Neural crest cell (in vitro differentiated cells): ENCODE measurements at places on chromosomes 11 and 22. TPM values are rescaled to one million over a fixed set of nuclear protein-coding genes. Genes with fewer than 3 reads are reported as not detected.

OR8G5 gene
- not detected in 2 replicates for total RNA-seq

BIRC3 gene
- 0.16 and 0.33 TPM in 2 replicates for total RNA-seq

RAG2 gene
- 0.39 TPM in 1 of 2 replicates, not detected in the other for total RNA-seq

FGF19 gene
- 0.21 and 0.34 TPM in 2 replicates for total RNA-seq

GRCh38 chr22:25105817-25106650 is 93.6 kb upstream of the CRYBB3 start:
- DNase-seq: no peak

- DNase-seq: no peak
Observed at GRCh38 chr11:71462726-71463125, 9.7 kb downstream of the NADSYN1 start.

DNA sequence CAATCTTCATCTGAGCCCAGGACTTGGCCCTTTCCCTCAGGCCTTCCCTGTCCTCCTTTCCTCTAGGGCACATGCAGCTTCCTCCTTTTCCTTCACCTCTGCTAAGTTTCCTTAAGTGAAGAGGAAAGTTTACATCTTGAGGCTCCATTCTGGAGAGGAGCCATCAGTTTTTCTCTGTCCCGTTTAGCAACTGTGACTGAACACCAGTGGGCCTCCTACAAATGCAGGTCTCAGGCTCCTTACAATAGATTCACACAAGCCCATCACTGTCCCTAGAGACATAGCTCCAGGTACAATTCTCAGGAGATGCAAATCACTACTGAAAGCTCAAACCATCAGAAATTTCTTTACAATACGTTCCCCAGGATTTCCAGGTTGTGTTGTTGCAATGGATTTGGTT is 23.3 kb upstream of the LYVE1 start:
- no peak for DNase-seq

DNA sequence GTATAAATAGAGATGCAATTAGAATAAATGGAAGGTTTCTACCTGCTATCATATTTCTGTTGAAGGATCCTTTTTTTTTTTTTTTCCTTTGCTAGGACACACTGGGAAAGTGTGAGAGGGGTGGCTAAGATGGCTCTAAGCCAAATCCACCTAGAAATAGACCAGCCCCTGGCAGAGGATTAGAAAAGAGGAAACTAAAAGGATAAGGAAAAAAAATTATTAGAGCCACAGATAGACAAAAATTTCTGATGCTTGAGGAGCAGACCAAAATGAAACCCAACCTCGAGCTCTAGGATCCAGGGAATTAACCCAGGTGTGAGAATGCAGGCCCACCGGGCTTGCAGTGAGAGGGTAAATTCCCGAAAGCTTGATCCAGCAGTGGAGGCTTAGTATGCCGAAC is 262.3 kb downstream of the CADM1 start:
- DNase-seq: no peak

DNA sequence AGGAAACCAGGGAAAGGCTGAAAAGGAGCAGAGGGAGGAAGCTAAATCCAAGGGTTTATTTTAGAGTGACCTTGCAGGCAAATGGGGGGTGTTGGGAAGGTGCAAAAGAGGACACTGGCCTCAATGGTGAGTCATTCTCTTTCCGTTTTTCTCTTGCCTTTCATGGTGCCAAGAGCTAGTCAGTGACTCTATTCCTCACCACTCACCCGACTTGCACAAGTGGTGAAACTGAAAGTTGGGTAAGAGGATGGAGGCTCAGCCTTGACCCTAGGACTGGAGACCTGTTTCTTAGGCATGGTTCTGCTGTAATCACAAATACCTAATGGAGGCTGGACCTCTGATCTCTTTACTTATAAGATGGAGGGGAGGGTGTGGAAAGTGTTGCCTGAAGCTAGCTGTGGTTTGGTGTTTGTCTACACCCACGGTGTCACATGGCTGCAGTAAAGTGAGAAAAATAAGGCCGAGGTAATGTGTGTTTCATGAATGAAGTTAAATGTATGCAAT is 67.3 kb upstream of the CREB3L1 start:
- DNase-seq: no peak

DNA sequence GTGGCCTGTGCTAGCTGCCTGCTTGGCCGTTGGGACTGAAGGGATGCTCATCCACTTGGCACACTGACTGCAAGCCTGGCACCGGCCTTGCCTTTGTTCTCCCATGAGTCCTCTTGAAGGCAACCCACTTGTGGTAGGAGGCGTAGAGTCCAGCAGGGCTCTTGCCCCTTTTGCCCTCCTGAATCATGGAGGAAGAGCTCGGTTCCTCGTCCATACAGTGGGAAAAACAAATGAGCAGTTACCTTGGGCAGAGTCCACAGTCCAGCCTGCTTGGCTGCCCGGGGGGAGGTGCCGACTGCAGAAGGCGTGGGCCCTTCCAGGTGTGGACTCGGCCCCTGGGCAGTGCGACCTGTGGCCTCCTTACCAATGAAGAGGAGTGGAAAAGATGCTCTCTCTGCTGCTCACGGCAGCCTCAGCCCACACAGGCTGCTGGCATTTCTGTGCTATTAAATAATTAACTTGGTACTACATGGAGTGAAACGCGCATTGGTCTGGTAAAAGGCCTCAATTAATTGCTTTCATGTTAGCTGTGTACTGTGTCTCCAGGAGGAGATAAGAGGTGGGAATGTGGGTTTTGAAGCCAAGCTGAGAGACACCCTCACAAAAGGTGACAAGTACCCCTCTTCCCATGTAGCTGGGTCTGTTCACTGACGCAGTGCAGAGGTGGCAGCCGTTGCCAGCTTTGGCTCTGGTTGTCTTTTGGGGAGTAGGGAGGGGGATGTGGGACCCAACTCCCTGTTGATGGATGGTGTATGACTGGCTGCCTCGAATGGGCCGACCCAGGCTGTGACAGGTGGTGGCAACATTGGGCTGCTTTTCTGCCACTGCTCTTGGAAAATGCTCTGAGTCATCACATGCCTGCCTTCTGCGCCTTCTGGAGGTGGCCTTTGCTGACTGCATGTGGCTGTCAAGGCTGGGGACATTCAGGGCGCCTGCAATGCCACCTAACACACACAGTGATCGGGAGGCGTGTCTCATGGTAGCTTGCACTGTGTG is 26.8 kb upstream of the B3GAT1 start:
- no peak for DNase-seq
